Hematopoietic multipotent progenitor cell treated with erythropoietin and hydrocortisone succinate and interleukin-3 and kit ligand, for 4 days (in vitro differentiated cells): ENCODE measurements at places on chromosomes 1 and 21.

- DNase-seq = no peak
Observed at GRCh38 chr1:94886361-94886760, 40.5 kb downstream of the CNN3 start.

GRCh38 chr21:28426545-28426944 lies 566.1 kb downstream of the LTN1 start:
- no peak for DNase-seq

DNA sequence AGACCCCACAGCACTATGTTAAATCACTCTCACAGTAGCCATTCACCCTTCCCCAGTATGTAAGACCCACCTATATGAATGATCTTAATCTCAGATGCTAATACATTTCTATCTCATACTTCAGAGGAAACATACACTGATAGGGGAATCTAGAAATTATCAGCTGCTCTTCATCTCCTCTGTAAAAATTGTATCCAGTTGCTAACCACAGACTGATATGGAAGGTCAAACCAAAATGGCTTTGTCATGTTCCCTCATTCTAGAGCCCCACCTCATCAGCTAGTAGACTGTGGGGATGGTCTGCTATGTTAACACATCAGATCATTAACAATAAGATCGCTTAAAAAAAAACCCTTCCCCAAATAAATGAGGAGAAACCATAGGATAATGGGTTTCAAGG lies 71.7 kb downstream of the UBR4 start:
- peak; percentile 58 for DNase-seq

- no peak for DNase-seq
Observed at GRCh38 chr1:7274256-7274655, 489.0 kb downstream of the CAMTA1 start.

GRCh38 chr1:1123581-1124507 lies 8.0 kb upstream of the C1orf159 start:
- DNase-seq = peak; percentile 74

GRCh38 chr1:24441480-24441879 lies 25.9 kb downstream of the NIPAL3 start:
- DNase-seq = no peak

DNA sequence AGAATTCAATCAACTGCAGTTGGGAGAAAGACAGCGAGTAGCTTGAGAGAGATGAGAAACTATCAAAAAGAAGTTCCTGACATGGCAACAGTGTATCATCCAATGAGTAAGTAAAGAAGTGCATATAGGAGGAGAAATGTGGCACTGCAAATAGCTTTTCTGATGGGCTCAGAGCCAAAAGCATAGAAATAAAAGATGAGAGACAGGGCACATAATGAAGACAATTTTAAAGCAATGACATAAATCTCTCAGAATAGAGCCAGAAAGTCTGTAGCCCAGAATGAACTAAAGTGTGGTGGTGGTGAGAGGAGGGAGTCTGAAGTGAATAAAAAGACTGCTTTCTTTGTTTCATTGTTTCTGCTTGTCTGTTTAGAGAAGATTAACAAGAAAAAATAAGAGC lies 34.3 kb downstream of the TNFSF18 start:
- DNase-seq = no peak

DNA sequence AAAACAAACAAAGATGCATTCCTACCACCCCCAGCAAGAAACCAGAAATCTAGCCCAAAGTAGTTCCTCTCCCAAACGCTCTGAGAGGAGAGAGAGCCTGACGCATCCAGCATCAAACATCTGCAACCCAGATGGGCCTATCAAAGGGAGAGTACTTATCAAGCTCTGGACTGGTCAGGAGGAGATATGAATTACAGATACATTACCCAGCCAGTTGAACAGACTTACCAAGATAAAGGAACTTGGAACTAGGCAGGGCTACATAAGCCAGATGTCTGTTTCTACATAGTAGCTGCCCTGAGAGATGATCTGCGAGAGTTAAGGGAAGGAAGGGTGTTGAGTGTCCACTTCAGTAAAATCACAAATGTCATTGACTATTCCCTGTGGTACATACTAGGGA lies 138.4 kb downstream of the PAPPA2 start:
- DNase-seq = no peak

DNA sequence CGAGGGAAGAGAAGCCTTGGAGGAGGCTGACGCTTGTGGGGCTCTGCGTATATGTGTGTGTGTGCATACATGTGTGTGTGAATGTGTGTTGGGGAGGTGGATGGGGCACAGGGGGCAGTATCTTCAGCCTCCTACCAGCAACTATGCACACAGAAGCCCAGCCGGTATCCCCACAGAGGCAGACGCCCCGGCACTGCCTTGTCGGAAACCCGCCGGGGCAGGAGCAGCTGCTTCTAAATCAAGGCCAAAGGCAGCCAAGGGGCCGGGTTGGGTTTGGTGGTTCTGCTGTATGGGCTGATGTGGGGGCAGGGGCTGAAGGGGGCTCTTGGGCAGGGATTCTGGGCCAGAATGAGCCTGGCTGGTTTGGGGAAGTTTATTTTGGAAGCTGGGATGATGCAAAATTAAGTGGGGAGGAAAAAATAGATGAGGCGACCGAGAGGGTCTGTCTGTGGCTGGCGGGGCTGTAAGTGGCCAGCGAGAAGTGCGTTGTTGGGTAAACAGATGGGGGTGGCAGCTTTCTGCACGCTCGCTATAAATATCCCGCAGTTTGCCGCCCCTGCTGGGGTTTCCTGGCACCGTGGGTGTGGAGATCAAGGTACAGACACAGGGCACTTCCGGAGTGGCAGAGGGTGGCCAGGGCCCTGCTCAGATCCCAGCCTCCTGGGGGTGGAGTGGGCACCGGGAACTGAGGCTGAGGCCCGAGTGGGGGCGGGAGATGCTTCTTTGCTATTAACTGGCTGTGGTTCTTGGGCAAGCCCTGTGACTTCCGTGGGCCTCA lies 11.0 kb upstream of the WNT4 start:
- DNase-seq = no peak

DNA sequence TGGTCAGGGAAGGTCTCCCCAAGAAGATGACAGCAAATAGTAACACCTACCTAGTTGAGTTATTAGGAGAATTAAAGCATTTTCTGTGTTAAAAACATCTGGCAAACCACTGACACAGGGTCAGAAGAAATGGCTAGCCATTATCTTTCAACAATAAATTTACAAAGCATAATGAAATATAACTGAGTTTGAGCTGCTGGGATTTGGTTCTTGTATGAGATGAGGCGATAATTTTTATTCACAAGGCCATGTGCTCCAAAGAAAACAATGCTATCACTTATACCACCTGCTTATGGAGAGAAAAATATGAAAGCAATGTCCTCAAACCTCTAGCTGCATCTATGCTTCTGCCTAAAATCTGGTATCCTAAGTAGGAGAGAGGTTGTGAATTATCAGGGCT lies 202.3 kb downstream of the CRB1 start:
- no peak for DNase-seq

GRCh38 chr21:42061195-42061985 lies 9.7 kb upstream of the UMODL1 start:
- DNase-seq = peak; percentile 87

GRCh38 chr21:41640748-41641509 lies 125.9 kb downstream of the RIPK4 start:
- no peak for DNase-seq

DNA sequence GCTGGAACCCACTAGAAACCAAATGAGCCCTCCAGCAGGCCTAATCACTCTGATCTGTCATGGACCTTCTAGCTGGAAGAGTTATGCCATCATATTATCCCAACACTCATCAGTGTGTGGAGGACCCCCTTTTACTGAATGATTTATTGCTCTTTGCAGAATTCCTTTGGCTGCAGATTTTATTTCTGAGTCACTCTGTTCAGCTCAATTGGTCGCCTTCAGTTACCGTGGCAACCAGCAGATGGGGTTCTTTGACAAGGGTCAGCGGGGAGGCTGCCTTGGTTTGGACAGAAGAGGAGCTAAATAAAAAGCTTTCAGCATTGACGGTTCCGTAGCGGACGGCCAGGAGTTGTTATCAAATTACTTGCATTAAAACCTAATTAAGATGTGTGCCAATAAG lies 220.1 kb downstream of the SDCCAG8 start:
- peak; percentile 62 for DNase-seq

- DNase-seq = no peak
Observed at GRCh38 chr1:180151508-180151907, 3.2 kb upstream of the QSOX1 start.

DNA sequence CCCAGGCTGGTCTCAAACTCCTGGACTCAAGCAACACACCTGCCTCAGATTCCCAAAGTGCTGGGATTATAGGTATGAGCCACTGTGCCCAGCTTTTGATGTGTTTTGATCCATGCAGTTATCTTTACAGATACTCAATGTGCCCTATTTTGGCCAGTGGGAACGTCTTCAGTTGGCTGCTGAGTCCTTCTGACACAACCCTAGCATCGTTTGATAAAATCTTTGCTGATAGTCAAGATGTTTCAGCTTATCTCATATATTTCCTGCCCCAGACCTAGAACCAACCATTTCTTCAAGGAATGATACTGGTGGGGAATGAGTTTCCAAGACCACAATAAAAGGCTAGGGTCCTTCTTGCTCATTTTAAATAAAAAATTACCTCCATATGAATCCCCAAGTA lies 11.6 kb downstream of the POGZ start:
- DNase-seq = peak; percentile 30

DNA sequence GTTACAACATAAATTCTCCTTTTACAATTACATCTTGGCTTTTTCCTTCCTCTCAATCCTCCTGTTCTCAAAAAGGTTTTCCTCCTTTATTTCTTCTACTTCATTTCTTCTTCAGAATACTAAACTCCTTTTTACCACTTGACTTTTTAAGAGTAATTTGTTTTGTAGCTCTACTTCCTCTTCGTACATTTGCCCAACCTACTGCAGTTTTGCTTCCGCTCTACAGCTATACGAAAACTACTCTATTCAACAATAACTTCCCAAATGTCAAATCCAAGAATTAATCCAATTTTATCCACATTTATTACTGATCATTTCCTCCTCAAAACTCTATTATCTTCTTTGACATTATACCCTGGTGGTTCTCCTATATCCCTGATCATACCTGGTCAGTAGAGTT lies 3.4 kb downstream of the GDAP2 start:
- peak; percentile 34 for DNase-seq

GRCh38 chr1:220219865-220220698 lies 52.2 kb downstream of the RAB3GAP2 start:
- no peak for DNase-seq

DNA sequence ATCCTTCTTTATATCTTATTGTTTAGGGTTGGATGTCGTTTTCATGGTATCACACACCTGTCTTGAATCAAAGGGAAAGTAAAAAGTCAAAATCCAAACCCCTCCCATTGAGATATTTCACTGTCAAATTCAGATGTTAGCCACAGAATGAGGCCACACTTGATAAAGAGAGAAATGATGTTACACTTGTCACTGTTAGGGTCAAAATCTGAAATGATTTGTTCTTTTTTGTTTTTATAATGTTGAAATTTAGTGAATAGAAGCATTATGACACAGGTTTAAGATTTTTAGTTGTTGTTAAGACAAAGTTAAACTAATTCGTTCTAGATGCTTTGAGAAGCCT lies 13.1 kb downstream of the NFIA start:
- no peak for DNase-seq

- peak; percentile 77 for DNase-seq
Observed at GRCh38 chr1:12344596-12345349, 114.9 kb downstream of the VPS13D start.

GRCh38 chr1:51600529-51600928 lies 16.4 kb upstream of the OSBPL9 start:
- no peak for DNase-seq

GRCh38 chr1:115671176-115671934 lies 29.6 kb downstream of the VANGL1 start:
- DNase-seq = no peak

DNA sequence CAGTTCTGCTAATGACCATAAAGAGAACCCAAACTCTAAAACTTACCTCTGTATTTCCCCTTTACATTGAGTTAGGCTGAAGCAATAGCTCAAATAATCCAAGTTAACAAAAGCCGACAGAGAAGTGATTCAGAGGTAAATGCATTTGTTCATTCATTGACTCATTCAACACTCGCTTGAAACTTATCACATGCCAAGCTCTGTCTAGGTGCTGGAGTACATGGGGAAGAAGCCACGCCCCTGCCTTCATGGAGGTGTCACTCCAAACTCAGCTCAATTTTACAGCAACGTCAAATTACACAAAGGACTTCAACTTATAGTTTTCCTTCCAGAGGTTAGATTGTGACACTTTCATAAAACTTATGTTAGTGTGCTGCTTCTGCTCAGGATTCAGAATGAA lies 45.8 kb downstream of the SLC25A24 start:
- no peak for DNase-seq

DNA sequence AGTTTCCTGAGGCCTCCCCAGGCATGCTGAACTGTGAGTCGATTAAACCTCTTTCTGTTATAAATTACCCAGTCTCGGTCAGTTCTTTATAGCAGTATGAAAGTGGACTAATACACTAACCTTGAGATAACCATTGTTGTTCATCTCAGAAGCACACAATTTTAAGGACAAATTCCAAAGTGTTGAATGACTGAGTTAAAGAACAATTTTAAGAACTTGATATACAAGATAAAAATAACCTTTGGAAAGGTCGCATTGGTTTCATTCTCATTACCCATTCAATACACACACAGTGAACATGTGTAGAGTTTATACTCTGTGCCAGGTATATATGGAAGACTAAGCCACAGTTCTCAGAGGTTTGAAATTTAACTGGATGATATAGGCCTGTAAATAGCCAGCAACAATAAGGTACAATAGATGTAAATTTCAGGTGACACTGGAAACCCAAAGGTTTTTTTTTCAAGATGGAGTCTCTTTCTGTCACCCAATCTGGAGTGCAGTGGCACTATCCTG lies 19.1 kb upstream of the SRSF10 start:
- DNase-seq = no peak

- peak; percentile 61 for DNase-seq
Observed at GRCh38 chr1:30754684-30755171, 2.8 kb downstream of the LAPTM5 start.

DNA sequence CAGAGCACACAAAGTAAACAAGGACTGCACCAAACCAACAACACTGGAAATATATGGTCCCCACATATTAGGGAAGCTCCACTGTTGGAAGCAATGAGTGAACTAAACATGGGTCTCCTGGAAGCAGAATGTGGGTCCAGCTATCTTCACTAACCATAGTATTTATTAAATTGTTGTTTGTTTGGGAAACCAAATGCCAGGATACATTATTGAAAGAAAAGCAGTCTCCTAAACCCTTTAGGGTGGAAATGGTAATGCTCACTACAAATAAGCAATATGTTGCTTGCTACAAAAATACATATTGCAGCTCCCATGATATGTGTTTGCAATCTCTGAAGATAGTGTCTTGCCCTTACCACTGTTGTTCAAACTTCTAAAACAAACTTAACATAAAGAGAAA lies 2.2 kb downstream of the NEGR1 start:
- no peak for DNase-seq

- DNase-seq = peak; percentile 55
Observed at GRCh38 chr1:61606448-61607312, 118.3 kb downstream of the TM2D1 start.

- DNase-seq = no peak
Observed at GRCh38 chr1:164581762-164582161, 22.8 kb downstream of the PBX1 start.

DNA sequence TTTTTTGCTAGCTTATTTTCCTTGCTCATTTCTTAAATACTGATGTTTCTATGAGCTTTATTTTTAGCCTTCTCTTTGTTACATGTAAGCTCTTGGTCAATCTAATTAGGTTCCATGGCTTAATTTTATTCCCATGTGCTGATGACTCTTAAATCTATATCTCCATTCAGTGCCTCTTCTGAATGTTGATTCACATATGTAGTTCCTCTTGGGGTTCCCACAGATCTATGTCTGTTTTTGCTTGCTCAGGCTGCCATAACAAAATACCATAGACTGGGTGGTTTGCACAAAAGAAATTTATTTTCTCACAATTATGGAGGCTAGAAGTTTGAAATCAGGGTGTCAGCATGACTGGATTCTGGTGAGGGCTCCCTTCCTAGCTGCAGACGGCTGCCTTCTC lies 58.3 kb upstream of the PLA2G4A start:
- no peak for DNase-seq
